Sigmoid colon (tissue), 7 donors: ENCODE measurements at places on chromosomes 11 and 22. TPM values are rescaled to one million over a fixed set of nuclear protein-coding genes. Genes with fewer than 3 reads are reported as not detected.

GRCh38 chr11:75716659-75717058, 979 bp upstream of the MOGAT2 start:
- no peak for DNase-seq

CABP7 gene
- total RNA-seq, result under 0.01 TPM

CSF2RB gene
- 3.3 TPM for total RNA-seq

GRCh38 chr22:36331306-36331911, 56.4 kb downstream of the MYH9 start:
- DNase-seq, result peak; percentile 96

GRCh38 chr11:26985943-26986342, 8.0 kb upstream of the FIBIN start:
- no peak for DNase-seq

GRCh38 chr11:119975561-119976152, 162.3 kb downstream of the TRIM29 start:
- no peak for DNase-seq

GRCh38 chr22:22684580-22685561, 40.5 kb downstream of the GGTLC2 start:
- peak; percentile 43 for DNase-seq

GRCh38 chr11:2271077-2271326, 614 bp upstream of the ASCL2 start:
- peak; percentile 62 for DNase-seq

FGF4 gene
- total RNA-seq, result not detected

- DNase-seq, result no peak
Observed at GRCh38 chr11:16365581-16366228, 9.4 kb upstream of the SOX6 start.

DNA sequence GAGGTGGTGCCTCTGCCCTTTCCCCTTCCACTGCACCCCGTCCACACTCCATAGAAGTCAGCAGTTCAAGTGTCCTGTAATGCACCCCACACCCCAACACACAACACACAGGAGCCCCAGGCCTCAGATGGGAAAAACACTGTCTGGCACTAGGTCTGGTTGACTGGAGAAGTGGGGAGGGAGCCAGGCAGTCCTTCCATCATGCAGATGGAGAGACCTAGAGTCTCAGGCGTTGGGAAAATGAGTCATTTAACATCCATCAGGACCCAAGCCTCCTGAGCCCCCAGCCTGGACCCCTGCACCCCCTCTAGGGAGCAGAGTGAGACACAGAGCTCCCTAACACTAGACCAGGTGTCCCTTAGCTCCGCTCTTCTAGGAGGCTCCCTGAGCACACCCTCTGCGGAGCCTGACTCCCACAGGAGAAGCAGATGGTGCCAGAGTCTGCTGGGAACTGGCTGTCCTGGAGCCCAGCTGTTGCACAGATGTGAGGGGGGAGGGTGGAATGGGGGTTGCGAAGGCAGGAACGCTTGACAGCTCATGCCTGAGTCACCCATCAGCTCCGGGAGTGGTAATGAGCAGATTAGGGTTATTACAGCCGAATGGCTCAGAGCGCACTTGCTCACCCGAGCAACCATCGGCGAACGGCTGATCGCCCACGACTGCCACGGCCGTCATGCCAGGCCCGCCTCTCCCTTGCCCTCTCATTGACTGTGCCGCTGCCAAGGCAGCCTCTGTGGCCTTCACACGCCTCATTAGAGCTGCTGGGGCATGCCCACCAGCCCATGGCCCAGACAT, 22.1 kb upstream of the SYT7 start:
- peak; percentile 95 for DNase-seq

GTF2H1 gene
- 50.2 TPM for total RNA-seq

- no peak for DNase-seq
Observed at GRCh38 chr11:95092549-95093324, 3.1 kb downstream of the ENDOD1 start.

GRCh38 chr22:24321999-24322398, 51.4 kb downstream of the SPECC1L start:
- no peak for DNase-seq

DNA sequence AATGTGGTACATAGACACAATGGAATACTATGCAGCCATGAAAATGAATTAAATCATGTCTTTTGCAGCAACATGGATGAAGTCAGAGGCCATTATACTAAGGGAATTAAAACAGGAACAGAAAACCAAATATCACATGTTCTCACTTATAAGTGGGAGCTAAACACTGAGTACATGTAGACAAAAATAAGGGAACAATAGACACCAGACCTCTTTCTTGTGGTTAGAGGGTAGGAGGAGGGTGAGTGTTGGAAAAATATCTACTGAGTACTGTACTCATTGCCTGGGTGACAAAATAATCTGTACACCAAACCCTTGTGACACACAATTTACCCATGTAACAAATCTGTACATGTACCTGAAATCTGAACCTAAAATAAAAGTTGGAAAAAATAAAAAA, 59.1 kb upstream of the ANO5 start:
- no peak for DNase-seq

GRCh38 chr11:14973621-14974514, 1.7 kb upstream of the CALCA start:
- peak; percentile 60 for DNase-seq

- peak; percentile 58 for DNase-seq
Observed at GRCh38 chr11:69934861-69935494, 115.8 kb upstream of the FGF3 start.

GRCh38 chr11:121281698-121282097, 10.9 kb upstream of the SC5D start:
- DNase-seq, result no peak

USP35 gene
- 9.3 TPM for total RNA-seq

DNA sequence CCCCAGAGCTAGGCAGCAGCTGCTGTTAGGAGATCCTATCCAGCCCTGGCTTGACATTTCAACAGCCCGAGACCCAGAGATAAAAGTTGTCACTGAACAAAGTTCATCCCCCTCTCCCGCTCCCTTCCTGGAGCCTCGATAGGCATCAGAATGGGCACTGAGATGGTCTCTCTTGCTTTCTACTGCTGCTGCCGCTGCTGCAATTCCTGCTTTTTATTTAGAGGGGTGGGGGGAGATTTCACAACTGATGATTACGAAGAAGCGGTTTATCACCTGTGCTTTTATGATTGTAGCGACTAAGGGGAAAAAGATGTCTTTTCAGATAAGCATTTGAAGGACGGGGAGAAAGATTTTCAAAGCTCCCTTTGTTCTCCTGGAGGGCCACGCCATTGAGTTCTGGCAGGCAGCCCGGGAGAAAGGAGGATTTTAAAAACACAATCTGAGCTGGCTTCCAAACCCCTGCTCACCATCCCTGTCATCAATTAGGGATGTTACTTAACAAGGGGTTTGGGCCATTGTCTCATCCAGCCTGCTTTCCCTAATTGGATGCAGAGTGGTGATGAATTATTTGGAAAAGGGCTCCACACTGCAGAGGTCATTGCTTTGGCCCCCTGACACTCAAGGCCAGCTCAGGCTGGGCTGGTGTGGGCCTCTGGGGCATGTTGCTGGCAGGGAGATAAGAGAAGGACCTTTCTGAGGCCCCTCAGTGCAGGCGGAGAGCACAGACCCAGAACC, 344.7 kb downstream of the BUD13 start:
- DNase-seq, result no peak

CNTN5 gene
- 0.36 TPM for total RNA-seq

GRCh38 chr22:19620742-19621371, 93.4 kb upstream of the SEPTIN5 start:
- no peak for DNase-seq

DNA sequence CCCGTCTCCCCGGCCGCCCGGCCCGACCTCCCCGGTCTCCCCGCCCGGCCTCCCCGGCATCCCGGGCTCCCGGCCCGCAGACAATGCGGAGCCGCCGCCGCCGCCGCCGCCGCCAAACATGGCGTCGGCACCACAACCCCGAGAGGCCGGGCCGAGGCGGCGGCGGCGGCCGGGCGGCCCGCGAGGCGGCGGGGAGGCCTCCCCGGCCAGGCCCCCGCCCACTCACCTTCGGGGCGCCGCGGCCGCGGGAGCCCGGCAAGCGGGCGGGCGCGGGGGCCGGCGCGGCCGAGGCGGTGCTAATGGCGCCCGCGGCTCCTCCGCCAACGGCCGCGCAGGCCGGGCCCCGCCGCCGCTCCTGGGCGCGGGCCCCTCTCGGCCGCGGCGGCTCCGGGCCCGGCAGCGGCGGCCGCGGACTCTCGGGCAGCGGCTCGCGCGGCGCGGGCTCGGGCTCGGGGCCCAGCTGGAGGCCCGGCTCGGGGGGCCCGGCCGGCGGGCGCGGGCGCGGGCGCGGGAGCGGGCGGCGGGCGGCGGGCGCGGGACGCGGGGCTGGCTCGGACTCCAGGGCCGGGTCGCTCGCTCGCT, 311 bp downstream of the BRD1 start:
- DNase-seq, result no peak

DNA sequence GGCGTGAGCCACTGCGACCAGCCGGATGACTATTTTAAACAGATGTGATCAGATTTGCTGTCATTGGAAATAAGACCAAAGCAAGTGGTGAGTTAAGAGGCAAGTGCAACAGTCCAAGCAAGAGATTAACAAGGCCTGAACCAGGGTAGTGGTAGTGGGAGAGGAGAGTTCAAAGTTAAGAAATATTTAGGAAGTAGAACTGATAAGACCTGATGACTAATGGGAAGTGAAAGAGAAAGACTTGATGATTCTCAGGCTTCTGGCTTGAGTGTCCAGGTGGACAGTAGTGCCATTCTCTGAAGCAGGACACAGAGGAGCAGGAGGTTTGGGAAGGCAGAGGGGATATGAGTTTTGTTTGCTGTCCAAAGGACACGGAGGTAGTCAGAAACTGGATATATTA, 7.2 kb downstream of the NDUFC2 start:
- no peak for DNase-seq

GRCh38 chr11:1205121-1205986, 17.5 kb upstream of the MUC5B start:
- peak; percentile 58 for DNase-seq

GRCh38 chr11:35487532-35488078, 37.8 kb downstream of the PAMR1 start:
- no peak for DNase-seq

MGAT3 gene
- 1.4 TPM for total RNA-seq

- no peak for DNase-seq
Observed at GRCh38 chr11:58788355-58789023, 56.0 kb downstream of the GLYATL2 start.
